Endothelial cell (in vitro differentiated cells): ENCODE measurements at places on chromosomes 16 and 17.

DNA sequence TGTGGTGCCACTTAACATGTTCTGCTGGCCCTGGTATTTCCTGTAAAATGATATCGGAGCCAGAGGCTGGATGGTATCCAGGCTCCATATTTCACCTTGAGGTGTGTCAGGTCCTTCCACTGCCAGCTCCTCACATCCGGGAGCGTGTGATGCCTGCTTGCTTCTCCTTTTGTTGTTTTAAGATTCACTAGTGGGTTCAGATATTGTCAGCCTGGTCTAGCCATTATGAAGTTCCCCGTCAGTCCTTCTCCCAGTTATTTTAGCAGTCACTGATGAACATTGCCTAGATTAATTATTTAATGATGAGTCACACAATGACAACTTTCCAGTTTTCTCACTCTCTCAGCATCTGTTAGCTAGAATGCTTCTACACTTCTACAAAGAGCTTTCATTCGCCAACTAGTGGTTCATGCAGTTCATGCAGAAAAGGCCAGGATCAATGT, 11.3 kb downstream of the DNAAF1 start:
- no peak for DNase-seq

GRCh38 chr17:80649672-80650330, 105.2 kb downstream of the RPTOR start:
- peak; percentile 69 for DNase-seq

DNA sequence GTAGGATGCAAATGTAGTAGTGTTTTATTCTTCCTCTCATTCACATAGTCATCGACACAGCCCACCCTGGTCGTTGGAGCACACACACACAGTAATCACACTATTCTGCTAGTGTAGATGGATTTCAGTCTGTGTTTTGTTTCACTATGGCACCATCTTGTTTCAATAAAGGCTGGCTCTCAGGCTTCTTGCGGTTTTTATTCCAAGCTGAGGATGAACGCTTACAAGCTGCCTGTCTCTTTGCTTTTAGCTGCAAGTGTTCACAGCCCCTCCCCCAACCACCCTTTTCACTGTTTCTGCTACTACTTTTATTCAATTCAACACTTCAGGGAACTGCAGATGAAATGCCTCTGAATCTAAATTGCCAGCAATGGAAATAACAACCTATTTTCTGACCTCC, 140.9 kb upstream of the PMFBP1 start:
- DNase-seq = no peak

DNA sequence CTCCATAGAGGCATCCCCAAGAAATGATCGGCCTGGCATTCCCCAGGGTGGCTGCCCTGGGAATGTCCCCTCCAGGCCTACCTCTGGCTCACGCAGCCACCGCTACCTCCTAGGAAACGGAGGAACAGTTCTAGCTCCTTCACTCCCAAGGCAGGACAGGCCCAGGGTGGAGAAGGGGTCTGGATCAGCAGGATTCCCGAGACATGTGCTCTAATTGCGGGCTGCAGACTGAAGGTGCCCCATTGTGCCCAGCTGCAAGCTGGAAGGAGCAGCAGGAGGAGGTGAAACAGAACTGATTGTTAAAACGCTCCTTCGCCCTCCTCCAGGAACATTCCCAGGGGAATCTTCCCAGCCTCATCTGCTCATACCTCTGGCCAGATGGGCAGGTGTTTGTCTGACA, 40.8 kb downstream of the SCNN1G start:
- no peak for DNase-seq

- DNase-seq = no peak
Measured at GRCh38 chr17:10265100-10265810, 66.8 kb upstream of the GAS7 start.

DNA sequence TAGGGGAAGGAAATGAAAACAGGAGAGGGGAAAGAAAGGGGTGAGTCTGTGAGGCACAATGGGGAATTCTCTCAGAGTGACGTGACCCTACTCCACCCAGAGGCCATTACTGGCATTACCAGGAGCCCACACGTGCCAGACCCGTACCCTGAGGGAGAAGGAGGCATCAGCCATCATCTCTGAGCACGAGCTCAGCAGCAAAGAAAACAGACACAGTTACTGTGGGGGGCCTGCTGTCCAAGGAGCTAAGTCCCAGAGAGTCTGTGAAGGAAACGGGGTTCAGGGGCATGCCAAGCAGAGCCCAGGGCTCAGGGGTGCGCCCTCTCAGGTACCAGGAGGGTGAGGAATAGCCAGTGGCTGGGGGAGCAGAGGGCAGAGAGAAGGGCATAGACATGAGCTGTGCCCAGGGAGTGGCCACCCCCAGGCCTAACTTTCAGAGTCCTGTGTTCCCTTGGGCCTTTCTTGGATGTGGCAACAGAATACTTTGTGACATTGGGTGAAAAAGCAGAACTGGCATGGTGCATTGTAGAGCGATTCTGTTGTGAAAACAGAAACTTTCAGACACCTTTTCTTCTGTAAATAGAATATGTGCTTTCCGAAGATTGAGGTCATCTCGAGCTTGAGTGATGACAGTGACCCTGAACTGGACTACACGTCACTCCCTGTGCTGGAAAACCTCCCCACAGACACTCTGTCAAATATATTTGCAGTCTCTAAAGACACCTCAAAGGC, 11.3 kb downstream of the TAF1C start:
- peak; percentile 53 for DNase-seq

DNA sequence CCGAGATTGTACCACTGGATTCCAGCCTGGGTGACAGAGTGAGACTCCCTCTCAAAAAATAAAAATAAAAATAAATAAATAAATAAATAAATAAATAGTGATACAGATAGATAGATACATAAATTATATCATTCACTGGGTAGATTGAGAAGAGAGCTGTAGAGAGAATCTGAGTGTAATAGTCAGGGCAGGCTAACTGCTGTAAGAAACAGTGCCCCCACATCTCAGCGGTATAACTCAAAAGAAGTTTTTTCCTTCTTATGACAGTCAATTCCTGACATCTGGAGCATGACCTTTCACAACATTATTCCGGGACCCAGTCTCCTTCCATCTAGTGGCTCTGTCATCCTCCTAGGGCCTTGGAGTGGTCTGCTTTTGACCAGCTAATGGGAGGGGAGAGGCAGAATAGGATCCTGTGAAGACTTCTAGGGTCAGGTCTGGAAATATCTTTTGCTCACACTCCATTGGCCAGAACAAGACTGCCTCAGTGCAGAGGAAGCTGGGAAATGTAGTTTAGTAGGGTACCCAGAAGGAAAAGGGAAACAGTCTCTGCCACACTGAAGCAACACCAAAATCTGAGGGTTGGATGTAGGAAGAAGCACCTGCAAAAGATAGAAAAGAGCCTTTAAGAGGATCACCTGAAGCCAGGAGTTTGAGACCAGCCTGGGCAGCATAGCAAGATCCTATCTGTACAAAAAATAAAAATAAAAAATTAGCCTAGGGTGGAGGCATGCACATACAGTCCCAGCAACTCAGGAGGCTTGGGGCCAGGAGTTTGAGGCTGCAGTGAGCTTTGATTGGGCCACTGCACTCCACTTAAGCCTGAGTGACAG, 3.0 kb upstream of the QPRT start:
- DNase-seq = peak; percentile 23

DNA sequence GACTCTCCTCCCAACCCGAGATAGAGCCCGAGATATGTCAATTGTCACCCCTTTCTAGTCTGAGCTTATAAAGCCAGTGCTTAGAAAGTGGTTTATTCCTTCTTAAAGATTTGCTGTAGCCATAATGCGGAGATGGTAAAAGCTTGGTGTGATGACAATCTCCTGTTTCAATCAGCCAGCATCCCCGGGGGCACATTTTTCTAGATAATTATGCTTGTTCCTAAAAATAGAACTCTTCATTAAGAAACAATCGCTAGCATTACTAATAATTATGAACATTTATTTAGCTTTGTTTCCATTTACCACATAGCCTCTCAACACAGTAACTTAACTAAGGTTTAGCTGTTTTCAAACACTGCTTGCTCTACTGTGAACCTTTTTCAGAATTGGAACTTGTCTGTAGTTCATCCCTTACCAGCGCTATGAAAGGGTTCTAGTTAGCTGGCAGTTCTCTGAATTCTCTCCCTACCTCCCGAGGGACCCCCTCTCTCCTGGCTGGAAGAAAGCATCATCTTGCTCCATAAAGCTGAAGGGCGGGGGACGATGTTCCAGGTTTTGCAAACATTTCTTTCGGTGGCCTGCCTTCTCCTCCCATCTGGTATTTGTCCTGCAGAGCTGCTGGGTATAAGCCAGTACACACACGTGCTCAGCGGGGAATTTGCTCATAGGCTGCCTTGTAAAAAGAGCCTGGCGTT, 922 bp upstream of the MRPL58 start:
- DNase-seq = no peak

DNA sequence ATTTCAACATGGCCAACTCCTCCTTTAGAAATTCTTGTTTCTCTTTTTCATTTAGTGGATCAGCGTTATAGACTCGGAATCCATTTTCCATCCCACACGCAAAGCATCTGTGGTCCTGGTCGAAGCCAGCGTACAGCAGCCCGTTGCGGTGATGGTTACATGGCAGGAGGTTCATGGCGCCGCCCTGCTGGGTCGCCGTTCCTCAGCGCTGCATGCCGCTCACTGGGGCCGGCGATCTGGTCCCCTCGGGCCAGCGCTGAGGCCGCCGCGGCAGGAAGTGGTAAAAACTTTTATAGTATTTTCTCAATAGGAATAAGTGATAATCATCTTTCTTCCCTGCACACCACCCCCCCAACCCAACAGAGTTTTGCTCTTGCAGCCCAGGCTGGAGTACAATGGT, 29.9 kb upstream of the RHOT1 start:
- no peak for DNase-seq

- no peak for DNase-seq
Measured at GRCh38 chr17:27283060-27283459, 10.9 kb upstream of the WSB1 start.

DNA sequence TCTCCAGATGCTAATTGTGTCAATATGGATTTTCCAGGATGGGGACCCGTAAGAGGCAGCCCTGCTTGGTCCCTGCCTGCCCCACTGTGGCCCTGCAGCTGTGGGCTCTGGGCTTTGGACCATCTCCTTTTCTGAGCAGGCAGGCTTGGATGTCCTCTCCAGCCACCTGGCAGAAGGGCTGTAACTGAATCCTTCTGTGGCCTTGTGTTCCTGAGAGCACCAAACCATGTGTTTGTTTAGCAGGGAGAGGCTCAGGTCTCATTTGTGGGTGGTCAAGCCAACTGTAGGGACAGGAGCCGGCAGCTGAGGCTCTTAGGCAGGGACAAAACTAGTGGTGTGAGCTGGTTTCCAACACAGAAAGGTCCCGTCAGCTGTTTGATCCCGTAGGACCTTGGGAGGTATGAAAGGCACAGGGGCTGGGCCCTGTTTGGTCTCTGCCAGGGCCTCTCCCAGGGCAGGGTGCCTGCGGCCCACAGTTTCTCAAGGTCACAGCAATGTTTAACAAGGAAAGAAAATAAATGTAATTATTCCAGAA, 18.5 kb downstream of the SEC14L5 start:
- DNase-seq = no peak

GRCh38 chr16:20259541-20259940, 67.8 kb downstream of the GP2 start:
- no peak for DNase-seq

DNA sequence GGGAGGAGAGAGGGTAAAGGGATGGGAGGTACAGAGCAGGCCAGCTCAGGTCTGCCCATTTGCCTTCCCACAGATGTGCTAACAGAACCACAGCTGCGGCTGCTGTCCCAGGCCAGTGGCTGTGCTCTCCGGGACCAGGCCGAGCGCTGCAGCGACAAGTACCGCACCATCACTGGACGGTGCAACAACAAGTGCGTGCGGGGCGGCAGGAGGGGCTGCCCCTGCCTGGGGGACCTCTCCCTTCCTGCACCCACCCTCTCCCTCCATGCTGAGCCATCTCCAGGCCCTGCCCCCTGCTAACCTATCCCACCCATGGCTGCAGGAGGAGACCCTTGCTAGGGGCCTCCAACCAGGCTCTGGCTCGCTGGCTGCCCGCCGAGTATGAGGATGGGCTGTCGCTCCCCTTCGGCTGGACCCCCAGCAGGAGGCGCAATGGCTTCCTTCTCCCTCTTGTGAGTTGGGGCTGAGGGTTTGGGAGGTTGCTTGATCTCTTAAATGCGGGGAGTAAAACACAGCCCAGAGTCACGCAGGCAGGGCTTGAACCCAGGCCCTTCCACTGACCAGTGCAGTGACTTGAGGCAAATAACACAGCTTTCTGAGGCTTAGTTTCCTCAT, 1.2 kb downstream of the EPX start:
- DNase-seq = no peak

DNA sequence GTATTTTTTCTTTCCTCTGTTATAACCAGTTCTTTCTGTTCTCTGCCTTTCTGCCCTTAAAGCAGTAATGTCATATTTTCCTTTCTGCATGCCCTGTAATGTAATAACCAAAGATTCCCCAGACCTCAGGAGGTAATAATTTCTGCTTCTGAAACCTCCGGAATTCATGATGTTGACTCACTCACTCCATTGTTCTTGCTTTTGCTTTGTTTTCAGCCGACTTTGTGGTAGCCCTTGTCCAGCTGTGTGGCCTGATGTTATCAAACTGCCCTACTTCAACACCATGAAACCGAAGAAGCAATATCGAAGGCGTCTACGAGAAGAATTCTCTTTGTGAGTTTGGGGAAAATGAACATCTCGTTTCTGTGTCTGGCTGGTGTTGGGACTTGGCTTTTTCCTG, 55.9 kb downstream of the CDK12 start:
- no peak for DNase-seq

DNA sequence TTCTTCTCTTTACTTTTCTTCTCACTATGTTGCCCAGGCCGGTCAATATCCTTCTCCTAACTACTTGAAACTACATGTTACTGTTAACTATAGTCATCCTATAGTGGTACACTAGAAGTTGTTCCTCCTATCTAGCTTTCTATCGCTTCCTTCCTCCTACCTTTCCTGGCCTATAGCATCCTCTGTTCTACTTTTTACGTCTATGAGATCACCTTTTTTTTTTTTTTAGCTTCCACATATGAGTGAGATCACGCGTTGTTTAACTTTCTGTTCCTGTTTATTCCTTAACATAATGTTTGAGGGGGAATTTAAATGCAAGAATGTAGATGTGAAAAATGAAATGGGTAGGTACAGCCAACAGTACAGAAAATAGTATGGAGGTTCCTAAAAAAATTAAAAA, 30.5 kb upstream of the YPEL2 start:
- DNase-seq = no peak

DNA sequence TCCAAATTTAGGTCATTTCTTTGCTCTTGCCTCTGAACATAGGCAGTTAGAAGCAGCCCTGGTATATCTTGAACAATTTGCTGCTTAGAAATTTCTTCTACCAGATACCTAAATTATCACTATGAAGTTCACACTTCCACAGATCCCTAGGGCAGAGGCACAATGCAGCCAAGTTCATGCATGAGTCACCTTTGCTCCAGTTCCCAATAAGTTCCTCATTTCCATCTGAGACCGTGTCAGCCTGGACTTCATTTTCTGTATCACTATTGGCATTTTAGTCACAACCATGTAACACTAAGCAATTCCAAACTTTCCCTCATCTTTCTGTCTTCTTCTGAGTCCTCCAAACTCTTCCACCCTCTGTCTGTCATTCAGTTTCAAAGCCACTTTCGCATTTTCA, 45.0 kb downstream of the KCNJ16 start:
- no peak for DNase-seq

- no peak for DNase-seq
Measured at GRCh38 chr17:352421-353212, at the start of gene RPH3AL. RPH3AL (minus strand) TSS chr17:352807; CDS start chr17:327543, 25,264 bp downstream.

GRCh38 chr16:54417384-54417783, 130.8 kb upstream of the IRX3 start:
- no peak for DNase-seq

- no peak for DNase-seq
Measured at GRCh38 chr17:4587803-4588202, 3.5 kb downstream of the SMTNL2 start.
